Cardiac fibroblast (primary cell): ENCODE measurements at places on chromosomes 1 and 21.

DNA sequence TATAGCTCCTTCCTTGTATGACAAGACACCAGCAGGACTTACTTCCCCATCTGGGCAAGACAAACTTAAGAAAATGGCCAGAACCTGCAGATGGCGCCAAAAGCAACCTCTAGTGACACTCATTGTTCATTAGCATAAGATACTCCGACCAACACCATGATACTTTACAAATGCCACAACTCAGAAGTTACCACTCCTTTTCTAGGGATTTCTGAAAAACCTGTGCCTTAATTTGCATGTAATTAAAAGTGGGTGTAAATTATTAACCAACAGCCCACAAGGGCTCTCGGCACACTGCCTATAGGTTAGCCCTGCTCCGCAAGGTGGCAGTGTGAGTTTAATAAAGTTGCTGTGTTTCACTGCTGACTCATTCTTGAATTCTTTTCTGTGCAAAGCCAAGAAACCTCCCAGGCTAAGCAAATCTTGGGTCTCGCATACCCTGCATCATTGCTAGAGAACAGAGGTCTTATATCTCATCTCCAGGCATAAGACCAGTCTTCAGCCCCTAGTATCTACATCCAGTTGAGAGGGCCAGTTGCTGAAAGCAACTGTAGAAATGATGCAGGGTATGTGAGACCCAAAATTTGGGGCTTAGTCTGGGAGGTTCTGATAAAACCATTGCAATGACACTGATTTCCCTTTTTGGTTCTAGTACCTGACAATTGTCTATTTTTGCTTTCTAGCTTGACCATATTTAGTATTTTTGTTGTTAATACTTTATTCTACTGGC lies 86.4 kb downstream of the FAF1 start:
- DNase-seq: peak; percentile 85

DNA sequence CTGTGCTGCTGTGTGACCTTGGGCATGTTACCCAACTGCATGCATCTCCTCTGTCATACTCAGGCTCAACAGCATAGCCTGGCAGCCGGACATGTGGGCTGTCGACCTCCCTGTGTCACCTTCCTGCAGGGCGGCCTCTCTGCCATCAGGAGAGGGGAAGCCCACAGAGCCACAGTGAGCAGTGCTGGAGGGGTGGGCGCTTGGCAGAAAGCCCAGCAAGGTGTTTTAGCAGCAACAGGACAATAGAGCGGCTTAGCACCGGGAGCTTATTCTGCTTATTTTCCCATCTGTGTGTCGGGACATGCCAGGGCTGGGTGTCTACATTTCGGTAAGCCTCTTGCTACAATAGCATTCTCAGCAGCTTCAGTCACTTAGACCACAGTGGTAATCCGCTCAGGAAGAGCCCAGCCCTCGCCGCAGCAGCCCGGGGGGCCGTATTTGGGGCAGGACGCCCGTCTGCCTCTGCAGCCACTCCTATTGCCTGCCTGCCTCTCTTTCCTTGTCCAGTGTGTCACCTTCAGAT lies 22.8 kb upstream of the CDK18 start:
- no peak for DNase-seq

DNA sequence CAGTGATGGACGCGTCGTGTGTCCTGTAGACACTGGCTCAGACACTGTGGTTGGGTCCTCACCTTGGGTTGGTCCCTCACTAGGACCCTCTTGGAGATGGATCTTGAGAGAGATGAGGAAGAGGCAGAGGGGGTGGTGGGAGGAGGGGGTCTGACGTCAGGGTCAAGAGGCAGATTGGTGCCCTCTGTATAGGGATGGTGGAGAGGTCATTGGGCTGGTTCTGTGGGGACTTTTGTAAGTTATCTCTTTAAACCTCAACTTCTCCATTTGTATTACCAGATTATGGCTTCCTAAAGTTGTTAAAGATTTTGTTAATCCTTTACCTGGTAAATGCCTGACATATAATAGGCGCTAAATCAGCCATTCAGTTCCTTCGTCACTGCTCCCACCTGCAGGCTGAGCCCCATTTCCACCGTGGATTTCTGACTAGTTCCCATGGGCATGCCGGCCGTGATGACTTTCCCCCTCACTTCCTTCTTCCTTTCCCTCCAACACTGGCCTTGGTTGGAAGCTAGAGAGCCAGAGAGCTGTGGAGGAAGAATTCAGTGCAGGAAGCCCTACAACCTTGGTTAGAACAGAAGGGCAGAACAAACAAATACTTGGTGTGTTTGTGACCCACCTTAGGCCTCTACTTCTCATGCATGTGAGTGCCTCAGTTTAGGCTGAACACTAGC lies 8.6 kb downstream of the H6PD start:
- DNase-seq: no peak

- DNase-seq: peak; percentile 94
Observed at GRCh38 chr1:8061210-8061609, 35.1 kb upstream of the ERRFI1 start.

GRCh38 chr1:162663589-162664106 lies 31.4 kb downstream of the DDR2 start:
- DNase-seq: peak; percentile 82

GRCh38 chr21:34513129-34513675 lies 1.2 kb upstream of the KCNE1 start:
- peak; percentile 72 for DNase-seq

DNA sequence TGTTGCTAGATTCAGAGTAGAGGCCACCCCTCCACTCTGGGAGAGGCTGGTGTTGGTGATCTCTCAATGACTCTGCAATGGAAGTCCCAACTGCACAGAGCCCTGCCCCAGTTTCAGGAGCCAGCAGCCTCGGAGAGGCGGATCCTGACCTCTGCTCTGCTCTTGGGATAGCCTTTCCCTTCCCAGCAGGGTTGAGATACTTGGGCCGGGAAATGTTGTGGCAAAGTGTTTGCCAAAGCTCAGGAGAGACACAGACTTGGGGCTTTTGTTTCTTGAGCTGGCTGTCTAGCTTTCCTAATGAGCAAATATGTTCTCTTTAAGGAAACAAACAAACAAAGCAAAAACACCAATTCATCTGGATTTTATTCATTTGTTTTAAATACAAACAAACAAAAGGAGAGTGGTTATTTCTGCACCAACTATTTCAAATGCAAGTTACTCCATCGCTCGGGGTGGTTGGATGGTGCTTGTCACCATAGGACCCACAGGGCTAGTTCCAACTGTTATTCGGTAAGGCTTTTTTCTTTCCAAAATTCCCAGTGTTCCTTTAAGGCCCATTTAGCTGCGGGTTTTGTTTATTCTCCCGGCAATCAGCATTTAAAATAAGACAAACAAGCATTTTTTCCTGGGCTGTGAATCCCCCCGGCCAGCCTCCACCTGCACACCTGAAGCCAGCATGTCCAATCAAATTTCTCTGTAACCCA lies 193.9 kb upstream of the LMO4 start:
- DNase-seq: no peak

- DNase-seq: peak; percentile 92
Observed at GRCh38 chr1:59043796-59044195, 253.1 kb upstream of the FGGY start.
